Astrocyte (in vitro differentiated cells and primary cell): ENCODE measurements at places on chromosomes 2 and 18.

GRCh38 chr2:144240656-144241339, 279.1 kb downstream of the ZEB2 start:
- DNase-seq = no peak

- DNase-seq = no peak
Measured at GRCh38 chr2:129812071-129812470, 167.4 kb upstream of the RAB6C start.

DNA sequence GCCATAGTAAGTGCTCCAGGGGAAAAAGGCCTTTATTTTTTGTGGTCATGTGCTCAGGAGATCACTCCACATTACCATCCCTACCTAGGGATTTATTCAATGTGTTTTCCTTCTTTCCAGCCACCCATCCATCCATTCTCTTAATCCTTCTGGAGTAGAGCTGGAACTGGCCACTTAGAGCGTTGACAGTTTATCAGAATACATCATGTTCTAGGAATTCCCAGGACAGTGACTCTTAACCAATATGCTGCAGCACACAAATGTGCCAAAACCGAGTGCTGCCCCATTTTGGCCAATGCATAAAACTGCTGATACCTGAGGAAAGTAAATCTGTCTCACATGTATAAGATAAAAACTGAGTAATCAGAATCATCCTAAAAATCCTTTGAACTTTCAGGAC, 63.7 kb downstream of the FARSB start:
- no peak for DNase-seq

GRCh38 chr2:212284166-212284565, 254.4 kb downstream of the ERBB4 start:
- no peak for DNase-seq

DNA sequence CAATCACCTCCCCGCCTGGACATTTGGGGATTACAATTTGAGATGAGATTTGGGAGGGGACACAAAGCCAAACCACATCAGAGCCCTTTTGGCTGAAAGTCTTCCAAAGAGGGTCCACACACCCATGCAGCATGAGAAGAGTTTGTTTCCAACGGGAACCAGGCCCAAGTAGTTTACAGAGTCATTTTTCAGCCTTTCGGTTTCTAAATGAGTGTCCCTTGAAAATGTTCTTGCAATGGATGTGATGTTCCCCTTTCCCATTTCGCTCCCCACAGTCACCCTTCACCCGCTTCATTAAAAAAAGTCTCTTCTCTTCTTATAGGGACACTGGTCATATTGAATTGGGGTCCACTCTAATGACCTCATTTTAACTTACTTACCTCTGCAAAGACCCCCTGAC, 157.4 kb downstream of the ARL4C start:
- DNase-seq = no peak

- DNase-seq = peak; percentile 92
Measured at GRCh38 chr2:160293391-160294091, 93.5 kb upstream of the ITGB6 start.

DNA sequence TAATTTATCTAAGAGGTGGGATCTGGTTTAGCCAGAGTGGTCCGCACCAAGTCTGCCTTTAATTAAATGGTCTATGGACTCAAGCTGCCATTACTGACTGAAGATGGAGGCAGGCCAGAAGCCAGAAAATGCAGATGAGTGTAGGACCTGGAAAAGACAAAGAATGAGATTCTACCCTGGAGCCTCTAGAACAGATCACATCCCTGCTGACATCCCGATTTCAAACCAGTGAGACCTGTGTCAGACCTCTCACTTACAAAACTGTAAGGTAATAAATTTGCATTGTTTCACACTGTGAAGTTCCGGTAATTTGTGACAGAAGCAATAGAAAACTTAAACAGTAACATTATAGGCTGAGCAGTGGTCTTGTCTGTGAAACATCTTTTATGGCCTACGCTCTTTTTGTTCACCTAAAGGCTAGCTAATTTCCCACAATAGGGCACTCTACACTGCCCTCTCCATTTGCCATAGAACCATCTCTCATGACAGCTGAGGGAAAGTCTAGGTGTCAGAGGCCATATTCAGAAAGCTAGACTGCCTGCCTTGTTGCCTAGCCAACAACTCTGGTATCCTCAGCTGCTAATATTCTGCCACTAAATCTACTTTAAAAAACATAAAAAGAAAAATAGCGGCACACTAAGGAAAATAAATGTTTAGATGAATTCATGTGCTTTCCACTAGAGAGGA, 1396.2 kb upstream of the PIK3C3 start:
- DNase-seq = no peak

GRCh38 chr2:210480764-210481163, 4.2 kb upstream of the LANCL1 start:
- no peak for DNase-seq

GRCh38 chr2:202261531-202261930, 4.0 kb upstream of the NOP58 start:
- peak; percentile 25 for DNase-seq

DNA sequence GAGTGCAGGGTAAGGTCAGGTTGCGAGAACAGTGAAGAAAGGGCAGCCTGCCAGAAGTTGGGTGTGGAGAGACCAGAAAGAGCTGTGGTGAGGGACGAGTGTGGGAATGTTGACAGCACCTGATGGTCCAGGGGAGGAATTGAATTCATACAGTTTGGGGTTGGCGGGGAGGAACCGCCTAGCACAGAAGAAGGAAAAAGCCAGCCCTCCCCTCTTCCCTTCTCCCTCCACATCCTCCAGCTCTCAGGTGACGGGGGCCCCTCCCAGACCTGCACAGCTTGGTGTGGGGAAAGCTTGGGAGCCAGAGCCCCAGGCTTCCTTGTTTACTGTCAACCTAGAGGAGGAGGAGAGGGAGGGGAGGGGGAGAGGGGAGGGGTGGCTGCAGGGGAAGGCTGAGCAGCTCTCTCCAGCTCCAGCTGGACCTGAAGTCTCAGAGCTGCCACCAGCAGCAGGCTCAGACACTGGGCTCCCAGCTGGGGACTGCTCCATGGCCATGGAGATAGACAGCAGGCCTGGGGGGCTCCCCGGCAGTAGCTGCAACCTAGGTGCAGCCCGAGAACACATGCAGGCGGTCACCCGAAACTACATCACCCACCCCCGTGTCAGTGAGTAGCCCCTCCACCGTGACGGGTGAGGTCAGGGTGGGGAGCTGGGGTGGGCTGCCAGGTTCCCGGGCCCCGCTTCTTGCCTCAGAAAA, at the start of gene ATP6V1B1:
ATP6V1B1 (plus strand) TSS at position 433 of the 697 bp plus-strand sequence; CDS start at position 488, 55 bp downstream.
- no peak for DNase-seq

DNA sequence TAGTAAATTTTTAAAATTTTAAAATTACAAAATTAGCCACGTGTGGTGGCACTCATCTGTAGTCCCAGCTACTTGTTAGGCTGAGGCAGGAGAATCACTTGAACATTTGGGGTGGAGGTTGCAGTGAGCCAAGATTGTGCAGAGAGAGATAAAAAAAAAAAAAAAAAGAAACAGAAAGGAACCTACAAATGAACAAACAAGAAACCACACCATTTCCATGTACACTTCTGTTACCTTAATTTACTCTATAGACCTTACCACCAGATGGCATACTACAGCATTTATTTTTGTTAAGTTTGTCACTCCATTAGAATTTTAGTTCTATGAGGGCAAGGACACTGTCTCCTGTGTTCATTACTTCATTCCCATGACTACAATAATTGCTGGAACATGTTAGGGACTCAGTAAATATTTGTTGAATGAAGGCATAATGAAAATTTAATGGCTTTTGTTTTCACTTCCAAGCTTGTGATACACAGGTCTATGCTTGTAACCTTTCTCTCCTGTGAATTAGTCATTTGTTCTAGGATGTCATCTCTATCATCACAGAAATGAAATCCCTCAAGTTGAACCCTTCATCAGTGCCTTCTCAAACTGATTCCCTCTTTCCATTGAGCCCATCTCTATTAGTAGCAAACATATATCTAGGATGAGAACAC, 76.0 kb downstream of the ARHGAP15 start:
- DNase-seq = peak; percentile 3

DNA sequence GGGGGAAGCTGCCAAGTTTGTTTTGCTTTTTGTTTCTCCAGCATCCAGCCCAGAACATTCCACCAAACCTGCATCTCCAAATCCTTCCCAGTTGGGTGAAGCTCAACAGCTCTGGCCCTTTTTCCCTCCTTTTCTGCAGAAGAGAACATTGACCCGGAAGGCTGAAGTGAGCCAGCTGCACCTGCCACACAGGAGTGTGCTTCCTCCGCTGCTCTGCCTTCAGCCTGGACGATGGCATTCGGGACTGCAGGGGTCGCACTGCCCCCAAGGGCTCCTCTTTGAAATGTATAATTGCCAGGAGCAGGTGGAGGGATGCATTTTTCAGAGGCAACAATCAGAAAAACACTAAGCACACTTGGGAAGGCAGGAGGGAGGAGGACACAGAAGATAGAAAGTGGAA, 41.8 kb downstream of the ST8SIA5 start:
- no peak for DNase-seq

DNA sequence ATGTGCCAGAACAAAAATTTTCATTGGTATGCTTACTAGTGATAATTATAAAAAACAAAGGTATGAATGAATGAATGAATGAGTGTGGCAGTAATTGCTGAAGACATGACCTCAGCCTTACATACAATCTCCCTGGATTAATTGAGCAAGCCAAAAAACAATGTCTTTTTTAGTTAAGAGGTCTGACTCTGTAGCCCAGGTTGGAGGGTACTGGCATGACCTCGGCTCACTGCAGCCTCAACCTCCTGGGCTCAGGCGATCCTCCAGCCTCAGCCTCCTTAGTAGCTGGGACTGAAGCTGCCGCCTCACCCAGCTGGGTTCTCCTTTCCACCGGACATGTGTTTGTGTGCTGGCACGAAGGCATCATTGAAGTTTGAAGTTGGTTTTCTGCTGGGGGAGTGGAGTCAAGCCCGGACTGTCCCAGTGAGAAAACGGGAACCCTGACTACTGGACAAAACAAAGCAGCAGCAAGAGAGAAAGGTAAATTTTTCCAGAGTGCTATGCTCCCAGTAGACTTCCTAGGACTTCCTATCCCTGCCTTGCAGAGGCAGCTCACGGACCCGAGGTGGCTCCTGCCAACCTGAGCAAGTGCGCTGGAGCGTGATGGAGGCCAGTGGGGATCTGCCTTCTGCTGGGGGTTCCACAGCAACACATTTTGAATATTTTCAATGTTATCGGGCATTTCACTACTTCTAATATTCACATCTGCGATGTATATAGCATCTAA, 6.4 kb upstream of the IMP4 start:
- no peak for DNase-seq

GRCh38 chr2:216915557-216916150, 55.8 kb upstream of the TNP1 start:
- DNase-seq = no peak

DNA sequence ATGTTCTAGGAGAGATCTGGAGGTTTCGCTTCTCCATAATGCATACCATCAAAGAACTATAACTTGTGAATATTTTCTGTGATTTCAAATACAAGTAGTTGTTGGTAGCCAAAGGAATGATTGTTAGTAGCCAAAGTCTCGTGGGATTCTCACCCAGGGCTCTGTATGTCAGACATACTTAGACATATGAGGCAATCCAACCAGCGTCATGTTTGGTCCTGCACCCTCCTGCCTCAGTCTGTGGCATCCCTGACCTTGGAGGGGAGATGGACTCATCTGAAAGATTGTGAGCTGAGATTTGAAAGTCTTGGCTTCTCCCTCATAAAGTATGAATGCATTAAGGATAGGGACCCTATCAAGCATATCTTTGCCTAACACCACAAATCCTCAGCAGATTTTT, 81.2 kb downstream of the CTIF start:
- no peak for DNase-seq

DNA sequence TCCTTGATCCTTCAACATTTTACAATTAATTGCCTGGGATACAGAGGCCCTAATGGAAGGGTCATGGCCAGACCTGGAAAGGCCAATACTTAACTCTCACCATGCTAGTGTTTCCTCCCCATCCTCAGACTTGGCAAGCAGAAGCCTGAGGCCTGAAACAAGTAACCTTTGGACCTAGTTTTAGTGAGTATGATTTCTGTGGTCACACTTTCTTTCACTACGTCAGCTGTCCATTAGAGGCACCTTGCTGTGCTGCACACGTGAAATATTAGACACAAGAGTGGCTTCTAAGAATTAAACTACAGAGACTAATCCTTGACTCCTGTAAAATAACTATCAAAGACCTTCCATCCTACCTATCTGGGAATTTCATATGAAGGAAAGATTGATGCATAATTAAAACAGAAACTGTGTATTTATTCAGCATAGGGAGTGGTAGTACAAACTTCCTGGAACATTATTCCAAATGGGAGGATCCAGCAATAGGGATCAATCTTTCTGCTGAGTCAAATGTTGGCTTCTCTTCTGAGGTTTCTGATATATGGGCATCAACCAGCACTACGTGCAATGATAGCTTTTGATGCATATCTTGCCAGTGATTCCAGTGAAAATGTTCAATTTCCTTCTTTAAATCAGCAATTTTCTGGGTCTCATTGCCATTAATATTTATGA, 249.7 kb downstream of the IKZF2 start:
- DNase-seq = no peak

DNA sequence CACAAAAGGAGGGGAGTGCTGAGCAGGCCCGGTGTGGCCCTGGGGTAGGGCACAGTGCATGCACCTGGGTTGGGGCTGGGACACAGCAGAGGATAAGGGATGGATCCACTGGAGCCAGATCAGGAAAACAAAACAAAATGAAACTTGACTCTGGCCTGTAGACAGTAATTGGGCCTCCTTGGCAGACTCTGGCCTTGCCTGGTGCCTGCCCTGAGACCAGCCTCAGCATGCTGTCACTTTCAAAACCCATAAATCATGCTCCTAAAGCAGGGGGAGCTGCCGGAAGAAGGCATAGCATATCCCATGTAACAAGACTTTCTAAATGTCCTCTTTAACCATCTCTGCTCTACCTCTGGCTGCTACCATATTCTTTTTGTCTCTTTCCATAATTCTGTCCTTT, 61.1 kb upstream of the IGFBP5 start:
- DNase-seq = no peak

GRCh38 chr2:56376699-56377665, 193.2 kb downstream of the CCDC85A start:
- DNase-seq = peak; percentile 42

- peak; percentile 39 for DNase-seq
Measured at GRCh38 chr2:222941510-222942032, 80.7 kb downstream of the ACSL3 start.

DNA sequence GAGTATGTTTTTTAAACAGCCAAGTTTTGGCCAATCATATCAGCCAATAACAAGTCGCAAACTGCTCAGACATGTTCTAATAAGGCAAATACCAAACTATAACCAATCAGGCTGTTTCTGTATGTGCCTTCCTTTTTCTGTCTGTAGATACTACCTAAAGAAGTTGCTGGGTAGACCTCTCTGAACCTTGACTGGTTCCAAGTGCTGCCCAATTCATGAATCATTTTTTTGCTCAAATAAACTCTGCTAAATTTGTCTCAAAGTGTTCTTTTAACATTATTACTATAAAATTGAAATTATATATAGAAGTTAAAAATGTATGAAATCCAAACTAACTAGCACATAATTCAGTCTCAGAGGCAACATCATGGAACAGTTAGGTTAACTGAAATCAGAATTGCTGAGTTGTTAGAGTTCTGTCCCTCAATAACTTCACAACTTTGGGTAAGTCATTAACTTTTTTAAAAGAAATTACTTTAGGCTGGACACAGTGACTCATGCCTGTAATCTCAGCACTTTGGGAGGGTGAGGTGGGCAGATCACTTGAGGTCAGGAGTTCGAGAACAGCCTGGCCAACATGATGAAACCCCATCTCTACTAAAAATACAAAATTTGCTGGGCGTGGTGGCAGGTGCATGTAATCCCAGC, 4.9 kb upstream of the TTC21B start:
- DNase-seq = no peak
